Foreskin keratinocyte (primary cell): ENCODE measurements at places on chromosomes 12 and 14. TPM values are rescaled to one million over a fixed set of nuclear protein-coding genes. Genes with fewer than 3 reads are reported as not detected.

- DNase-seq: no peak
Observed at GRCh38 chr12:26704684-26705460, 128.1 kb downstream of the ITPR2 start.

GRCh38 chr14:32728526-32728925 is 210.2 kb upstream of the NPAS3 start:
- no peak for DNase-seq

DNA sequence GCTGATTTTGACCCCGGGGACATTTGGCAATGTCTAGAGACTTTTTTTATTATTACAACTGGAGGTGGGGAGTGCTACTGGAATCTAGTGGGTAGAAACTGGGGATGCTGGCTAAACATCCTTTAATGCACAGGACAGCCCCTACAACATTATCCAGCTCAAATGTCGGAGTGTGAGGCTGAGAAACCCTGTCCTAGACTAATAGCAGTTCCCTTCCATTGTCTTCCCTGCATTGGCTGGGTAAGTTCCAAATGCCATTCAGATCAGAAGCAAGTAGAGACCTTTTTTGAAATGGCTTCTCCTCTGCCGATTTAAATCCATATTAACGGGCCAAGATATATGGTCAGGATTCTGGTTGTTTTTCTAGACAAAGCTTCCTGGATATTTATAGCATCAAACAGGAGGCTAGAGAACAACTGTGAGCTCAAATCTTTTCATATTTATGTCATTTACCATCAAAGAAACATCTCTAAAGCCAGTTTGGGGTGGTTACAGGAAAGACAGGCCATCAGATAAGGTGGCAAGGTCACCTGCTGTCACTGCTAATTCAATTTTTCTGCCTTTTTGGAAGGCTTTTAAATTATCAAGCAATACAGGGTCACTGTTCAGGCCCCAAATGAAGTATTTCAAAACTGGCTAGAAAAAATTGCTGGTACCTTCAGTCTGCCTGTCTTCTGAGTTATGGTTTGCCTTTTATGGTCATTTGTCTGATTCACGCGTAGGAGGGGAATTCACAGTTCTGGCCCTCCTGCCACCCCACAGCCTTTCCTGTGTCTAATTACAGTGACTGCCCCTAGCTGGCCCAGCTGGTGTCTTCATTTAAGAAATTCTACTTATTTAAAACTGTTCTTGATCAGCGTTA is 20.1 kb upstream of the AKAP5 start:
- no peak for DNase-seq

- DNase-seq: no peak
Observed at GRCh38 chr14:48983351-48983888, 602.8 kb downstream of the RPS29 start.

- peak; percentile 44 for DNase-seq
Observed at GRCh38 chr14:77458249-77458950, 507 bp downstream of the AHSA1 start.

DNA sequence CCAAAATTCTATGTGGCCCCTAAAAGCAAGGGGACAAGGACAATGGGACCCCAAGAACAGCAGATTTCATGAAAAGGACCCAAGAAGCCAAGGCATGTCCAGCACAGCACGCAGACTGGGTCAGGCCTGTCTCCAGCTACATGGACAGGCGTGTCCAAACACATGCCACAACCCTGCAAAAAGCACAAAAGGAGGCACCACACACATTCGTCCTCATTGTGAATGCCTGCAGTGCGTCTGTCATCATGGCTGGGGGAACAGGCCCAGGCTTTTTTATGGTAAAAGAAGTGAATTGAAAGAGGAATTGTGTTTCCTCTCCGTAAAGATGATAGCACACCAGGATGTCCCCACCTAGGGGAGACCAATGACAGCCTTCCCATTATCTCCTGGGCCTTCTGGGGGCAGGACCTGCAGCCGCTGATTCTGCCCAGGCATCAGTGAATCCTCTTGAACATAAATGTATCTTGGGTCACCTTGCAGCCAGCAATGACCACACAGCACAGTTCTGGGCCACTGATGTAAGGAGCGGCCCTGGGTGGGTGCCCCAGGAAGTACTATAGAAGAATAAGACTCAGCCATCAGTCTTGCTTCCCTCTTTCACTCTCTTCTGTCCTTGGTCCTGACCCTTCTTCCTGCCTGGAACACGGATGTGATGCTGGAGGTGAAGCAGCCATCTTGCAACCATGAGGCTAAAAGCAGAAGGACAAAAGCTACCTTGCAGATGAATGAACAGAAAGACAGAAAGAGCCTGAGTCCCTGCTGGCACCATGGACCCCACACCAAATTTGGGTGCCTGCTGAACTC is 29.8 kb upstream of the C14orf180 start:
- no peak for DNase-seq

DNA sequence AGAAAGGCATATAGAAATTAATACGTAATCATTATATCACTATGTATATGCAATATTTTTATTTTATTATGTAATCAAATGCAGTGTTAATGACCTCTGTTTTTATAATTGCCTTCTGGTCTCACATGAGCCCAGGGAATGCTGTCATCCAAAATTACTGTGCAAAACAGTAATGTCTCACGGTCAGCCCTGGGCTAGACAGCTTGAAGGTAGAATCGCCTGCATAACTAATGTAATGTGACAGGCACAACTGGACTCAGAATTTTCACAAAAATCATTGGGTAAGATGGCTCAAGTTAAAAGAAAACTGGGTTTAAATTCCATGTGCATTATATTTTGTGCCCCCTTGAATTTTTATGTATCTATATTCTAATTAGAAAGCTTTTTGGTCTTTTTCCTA is 293.3 kb downstream of the PPFIA2 start:
- DNase-seq: no peak

GRCh38 chr14:51547260-51547659 is 104.5 kb upstream of the FRMD6 start:
- peak; percentile 99 for DNase-seq

DNA sequence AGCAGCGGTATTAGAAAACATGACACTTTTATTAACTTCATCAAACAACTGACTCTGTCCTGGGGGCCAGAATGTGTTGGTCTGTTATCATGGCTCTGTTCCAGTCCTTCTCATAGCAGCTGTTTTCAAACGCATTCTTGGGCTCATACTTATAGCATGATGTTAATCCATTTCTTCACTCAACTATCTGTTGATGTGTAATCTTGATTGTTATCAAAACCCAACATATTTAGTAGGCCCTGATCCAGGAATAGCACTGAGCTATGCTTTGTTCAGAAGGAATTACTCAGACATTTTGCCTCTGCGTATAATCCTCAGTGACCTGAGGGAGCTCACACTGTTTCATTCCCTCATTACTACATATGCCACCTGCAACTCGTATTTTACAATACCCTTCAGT is 315.9 kb downstream of the BMP4 start:
- peak; percentile 76 for DNase-seq

CLEC2D gene
- 0.48 and 0.69 TPM in 2 replicates for polyA plus RNA-seq

DLST gene
- 64.2 and 66.8 TPM in 2 replicates for polyA plus RNA-seq

CABP1 gene
- not detected in 2 replicates for polyA plus RNA-seq

APOF gene
- not detected in 2 replicates for polyA plus RNA-seq
